Activated T-helper 1 cell treated with anti-CD3 and anti-CD28 coated beads, Interleukin-12 subunit alpha, Interleukin-12 subunit beta, Interleukin-2, Interleukin-4 antibody, amounts not matched to agents 30 ng/mL and 10 ng/mL and 1 ng/mL, durations not matched to agents 14 hours and 24 hours and 36 hours (primary cell): ENCODE measurements at places on chromosomes 7 and 10. TPM values are rescaled to one million over a fixed set of nuclear protein-coding genes. Genes with fewer than 3 reads are reported as not detected.

DNA sequence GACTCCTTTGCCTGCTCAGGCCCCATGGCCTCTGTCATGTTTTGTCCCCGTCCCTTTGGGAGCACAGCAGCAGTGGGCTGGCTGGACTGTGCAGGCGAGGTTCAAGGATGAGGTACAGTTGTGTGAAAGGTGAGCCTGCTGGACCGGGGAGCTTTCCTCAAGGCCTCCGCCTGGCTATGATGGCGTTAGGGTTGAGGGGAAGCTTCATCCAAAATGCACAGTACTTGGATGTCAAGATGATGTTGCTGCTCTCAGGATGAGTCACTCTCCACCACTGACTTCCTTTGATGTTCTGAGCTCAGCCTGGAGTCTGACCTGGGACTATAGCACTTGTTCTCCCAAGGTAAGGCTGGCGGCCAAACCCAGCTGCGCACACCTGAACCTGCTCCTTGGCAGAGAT, 152.7 kb upstream of the SHH start:
- DNase-seq: no peak

Gene ANKRD30A
- not detected in 2 replicates for total RNA-seq

Gene TFR2
- total RNA-seq: 13.8 and 15.0 TPM in 2 replicates

- no peak for DNase-seq
These were observed 71.0 kb downstream of the SLC25A13 start for GRCh38 chr7:96250776-96251361.

Gene TRIM50
- total RNA-seq: not detected in 2 replicates

DNA sequence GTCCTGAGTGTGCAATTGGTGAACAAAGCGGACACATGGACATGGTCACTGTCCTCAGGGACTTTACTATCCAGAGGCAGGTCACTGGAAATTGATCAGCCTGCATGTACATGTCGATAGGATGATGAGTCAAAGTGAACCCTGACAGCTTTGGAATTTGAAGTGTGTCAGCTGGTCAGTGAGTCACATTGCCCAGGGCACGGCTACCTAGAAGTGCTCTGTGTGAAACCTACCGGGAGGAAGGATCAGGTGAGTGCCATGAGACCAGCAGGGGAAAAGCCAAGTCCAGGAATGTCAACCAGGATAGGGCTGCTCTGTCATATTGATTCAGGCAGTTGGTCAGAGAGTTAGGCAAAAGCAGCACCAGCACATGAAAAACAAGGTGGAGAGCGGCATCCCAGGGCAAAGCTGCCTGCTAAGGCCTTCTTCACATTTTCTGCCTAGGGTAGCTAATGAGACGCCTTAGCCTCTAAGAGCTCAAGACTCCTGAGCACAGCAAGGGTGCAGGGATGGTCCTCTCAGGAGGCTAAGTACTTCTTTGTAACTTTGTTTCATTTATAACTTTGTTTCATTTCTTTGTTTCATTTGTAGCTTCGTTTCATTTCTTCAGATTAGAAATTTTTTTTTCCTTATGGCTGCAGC, 19.4 kb upstream of the PDCD4 start:
- no peak for DNase-seq

DNA sequence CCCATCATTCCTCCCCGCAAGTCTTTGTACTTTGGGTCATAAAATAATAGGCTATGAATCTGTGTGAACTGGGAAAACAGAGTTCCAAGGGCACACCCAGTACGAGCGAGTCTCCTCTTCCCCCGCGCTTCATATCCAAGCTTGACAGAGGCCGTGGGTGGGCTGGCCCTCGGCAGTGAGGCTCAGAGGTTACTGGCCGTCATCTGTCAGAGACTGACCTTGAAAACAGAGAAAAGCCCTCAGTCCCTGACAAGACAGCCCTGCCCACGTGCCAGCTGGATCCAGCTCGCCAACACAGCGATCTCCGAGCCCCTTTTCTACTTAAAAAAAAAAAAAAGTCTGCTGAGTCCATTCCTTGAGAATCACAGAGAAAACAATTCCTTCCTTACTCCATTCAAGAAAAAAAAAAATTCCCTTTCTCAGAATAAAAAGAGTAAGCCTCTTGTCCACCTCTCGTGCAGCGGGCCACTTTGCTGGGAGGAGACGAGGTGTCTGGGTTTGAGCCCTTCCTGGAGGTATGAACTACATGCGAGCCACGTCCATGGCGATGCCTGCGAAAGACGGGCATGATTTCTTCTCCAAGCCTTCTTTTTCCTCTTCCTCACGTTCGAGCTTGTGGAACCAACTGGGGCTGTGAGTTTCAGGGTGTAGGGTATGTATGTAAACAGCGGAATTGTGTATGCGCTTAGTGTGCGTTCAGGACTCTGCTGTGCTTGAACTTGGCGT, 744 bp upstream of the BICC1 start:
- DNase-seq: no peak

Gene MMP21
- total RNA-seq: not detected in 2 replicates

Gene AHCYL2
- total RNA-seq: 14.1 and 15.5 TPM in 2 replicates

DNA sequence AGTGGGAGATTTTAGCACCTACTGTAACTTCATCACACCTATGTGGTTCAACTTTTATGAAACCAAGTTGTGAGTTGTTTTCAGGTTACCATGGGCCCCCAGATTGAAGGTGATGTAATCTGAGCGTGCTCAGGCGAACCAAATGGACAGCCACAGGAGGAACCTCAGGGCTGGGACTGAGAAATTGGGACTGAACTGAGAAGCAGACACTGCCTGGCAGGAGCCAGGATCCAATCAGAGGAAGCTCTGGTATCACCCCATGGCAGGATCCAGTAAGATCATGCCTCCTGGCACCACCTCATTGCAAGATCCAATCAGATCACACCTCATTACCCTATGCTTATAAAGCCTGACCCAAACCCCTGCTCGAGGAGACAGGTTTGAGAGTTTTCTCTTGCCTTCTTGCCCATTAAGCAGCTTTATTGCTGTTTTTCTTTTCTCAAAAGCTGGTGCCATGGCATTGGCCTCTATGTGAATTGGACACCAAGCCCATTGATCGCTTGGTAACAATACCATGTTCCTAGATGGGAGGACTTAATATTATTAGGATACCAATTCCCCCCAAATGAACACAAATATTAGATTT, 43.2 kb upstream of the GDF10 start:
- DNase-seq: no peak

DNA sequence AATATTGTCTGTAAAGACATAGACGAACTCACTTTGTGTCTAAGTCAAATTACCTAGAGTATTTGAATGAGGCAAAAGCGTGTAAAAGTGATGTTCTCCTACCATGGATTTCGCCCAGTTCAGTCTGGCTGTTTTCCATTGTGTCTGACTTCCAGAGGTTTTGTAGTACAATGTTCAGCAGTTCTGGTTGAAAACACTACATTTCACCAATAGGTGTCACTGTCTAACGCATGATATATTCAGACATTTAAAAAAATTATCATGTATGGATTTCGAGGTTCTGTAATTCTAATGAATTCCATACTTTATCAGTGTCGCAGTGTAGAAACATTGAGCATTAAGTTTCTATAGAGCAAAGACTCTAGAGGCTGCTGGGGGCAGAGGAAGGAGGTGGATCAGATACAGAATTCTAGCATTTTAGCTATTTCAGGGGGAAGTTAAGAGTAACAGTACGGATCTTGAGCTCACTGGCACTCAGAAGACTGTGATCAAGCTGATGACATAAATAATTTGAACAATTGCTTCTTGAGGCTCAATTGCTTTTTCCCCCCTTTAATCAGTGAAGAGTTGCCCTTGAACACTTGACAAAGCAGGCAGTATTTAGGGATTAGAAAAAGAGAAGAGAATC, 196.9 kb upstream of the RHOBTB1 start:
- no peak for DNase-seq

DNA sequence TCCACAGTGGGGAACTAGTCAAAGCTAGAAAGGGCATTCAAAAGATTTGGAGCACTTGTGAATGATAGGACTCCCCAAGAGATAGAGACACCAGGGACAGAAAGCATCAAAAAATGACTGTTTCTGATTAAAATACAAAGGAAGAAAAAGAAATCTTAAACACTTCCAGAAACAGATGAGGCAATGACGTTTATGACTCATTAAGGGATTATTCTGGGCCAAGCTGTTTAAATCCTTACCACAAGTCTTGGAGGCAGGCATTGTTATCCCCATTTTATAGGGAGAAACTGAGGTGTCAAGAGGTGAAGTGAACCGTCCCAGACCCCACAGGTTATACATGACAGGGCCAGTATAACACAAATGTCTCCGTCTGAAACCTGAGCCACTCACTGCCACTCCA, 68.3 kb upstream of the AMPH start:
- DNase-seq: no peak

Gene ADARB2
- total RNA-seq: 0.05 and 0.20 TPM in 2 replicates

Gene PRSS37
- not detected in 2 replicates for total RNA-seq

- DNase-seq: no peak
These were observed 14.2 kb upstream of the EBF3 start for GRCh38 chr10:129978322-129978721.

Gene CYP3A4
- not detected in 2 replicates for total RNA-seq

Gene SEPTIN7
- total RNA-seq: 219 and 223 TPM in 2 replicates

GRCh38 chr10:48778193-48778857, 93.7 kb downstream of the WDFY4 start:
- DNase-seq: no peak

DNA sequence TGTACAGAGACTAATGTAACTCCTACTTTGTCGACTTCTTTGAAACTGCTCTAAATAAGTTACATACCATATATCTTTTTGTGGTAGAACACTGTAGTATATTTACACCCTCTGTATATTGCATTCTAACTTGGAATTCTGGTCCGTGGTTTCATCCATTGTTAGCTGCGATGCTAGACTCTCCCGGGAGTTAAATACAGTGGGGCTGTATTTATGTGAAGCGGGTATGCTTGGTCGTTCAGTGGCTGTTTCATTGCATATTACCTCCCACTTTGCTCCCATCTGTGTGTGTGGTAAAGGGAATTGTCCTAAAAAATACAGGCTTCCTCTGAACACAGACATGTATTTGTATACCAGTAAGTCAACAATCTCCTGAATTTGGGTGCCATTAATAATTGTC, 231.1 kb downstream of the SLC25A13 start:
- DNase-seq: no peak

Gene HTR5A
- not detected in 2 replicates for total RNA-seq

GRCh38 chr7:47091141-47091540, 490.8 kb downstream of the TNS3 start:
- DNase-seq: no peak

GRCh38 chr7:83429493-83429892, 219.4 kb downstream of the SEMA3E start:
- no peak for DNase-seq

- no peak for DNase-seq
These were observed 12.2 kb downstream of the TRPV6 start for GRCh38 chr7:142873281-142873784.

DNA sequence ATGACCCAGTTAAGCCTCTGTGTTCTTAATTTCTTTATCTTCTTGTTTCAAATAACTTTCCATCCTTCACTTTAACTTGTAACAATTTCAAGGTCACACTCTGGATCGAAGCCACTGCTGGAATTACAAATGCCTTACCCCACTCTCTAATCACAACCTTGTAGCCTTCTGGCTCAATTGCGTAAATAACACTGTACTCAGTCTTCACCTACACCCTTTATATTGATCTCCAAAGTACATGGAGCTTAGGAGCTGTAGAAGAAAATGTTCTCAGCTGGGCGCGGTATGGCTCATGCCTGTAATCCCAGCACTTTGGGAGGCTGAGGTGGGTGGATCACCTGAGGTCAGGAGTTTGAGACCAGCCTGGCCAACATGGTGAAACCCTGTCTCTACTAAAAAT, 164.3 kb upstream of the NPSR1 start:
- no peak for DNase-seq

- no peak for DNase-seq
These were observed 86.0 kb upstream of the KCTD7 start for GRCh38 chr7:66542528-66543269.

GRCh38 chr7:55469721-55470120, 102.6 kb downstream of the VOPP1 start:
- DNase-seq: no peak

GRCh38 chr10:6756716-6757115, 176.6 kb upstream of the PRKCQ start:
- no peak for DNase-seq

DNA sequence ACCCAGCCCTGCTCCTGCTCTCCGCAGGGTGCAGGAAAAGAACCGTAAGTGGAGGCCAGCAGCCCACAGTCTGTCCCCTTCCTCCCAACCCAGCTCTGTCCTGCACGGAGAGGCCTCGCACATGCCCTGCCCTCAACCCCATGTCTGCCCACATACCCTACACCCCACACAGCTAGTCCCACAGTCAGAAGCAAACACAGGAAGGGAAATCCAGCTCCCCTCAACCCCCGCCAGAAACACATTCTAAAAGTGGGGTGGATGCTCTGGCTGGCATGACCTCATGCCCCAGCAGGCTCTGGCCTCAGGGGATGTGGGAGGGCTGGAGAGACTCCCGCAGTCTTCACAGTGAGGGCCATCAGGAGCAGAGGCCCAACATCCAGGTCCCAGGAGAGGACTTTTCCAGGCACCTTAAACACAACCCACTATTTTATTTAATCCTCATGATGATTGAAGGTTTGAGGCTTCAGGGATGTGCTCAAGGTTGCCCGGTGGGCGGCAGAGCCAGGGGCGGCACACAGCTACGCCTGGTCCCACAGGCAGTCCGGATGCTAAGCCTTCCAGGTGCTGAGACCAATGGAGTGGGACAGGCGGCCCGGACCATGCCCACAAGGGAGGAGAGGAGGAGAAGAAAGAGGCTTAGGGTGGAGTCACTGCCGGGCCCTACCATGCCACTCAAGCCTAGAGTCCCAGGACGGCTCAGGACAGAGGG, 29.9 kb downstream of the CALML5 start:
- DNase-seq: no peak

Gene PNLIP
- not detected in 2 replicates for total RNA-seq

- DNase-seq: no peak
These were observed 290.2 kb upstream of the SEMA3C start for GRCh38 chr7:81209059-81209458.
